ENCODE measurements at places on chromosomes 7 and 10.

DNA sequence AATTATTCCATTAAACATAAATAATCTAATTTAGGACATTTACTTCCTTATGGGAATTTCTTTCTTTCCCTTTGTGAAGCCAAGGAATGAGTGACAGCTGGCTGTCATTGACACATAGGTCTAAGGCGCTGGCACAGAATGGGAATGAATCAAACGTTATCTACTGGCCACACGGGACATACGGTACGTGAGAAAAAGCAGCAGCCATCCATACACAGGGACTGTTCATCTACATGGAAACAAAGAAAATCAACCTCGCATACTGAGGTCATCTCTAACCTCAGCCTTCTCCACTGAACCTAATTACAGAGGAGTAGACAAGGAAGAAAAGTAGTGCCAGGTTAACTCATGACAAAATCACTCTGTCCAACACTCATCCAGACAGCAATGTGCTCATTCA is 126.3 kb upstream of the PTN start:
- no peak for DNase-seq

GRCh38 chr7:85224171-85224570 is 37.3 kb upstream of the SEMA3D start:
- no peak for DNase-seq

DNA sequence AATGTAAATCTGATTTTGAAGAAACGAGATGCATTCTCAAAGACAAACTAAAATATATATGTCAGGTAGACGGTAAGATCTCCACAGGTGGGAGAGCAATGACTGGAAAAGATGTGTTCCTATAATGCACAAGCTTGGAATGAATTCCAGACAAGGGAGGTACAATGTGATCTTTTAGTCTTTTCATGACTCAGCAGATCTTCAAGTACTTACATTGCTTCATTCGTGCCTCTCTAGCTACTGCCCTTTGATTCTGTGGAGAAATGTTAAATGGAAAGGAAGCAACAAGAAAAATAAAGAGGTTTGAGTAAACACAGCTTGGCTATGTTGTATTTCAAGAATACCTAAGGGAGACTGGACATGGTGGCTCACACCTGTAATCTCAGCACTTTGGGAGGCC is 106.6 kb downstream of the GAD2 start:
- no peak for DNase-seq

- no peak for DNase-seq
Measured at GRCh38 chr7:30087371-30087770, 47.4 kb upstream of the MTURN start.

DNA sequence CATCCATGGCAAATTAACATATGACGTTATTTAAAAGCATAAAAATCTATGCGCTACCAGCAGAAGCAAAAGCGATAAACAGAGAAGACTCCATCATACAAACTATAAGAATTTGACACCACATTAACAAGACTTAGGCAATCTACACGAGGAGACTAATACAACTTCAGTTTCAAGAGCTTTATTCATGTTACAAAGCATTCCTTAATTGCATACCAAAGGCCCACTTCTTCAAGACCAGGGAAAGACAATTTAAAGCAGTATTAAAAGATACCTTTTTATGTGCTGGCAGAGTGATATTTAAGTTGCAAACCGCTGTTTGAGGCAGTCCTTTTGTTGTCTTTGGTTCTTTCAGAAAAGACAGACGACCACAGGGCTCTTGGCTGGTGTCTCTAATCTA is 176.0 kb upstream of the CCDC6 start:
- no peak for DNase-seq

DNA sequence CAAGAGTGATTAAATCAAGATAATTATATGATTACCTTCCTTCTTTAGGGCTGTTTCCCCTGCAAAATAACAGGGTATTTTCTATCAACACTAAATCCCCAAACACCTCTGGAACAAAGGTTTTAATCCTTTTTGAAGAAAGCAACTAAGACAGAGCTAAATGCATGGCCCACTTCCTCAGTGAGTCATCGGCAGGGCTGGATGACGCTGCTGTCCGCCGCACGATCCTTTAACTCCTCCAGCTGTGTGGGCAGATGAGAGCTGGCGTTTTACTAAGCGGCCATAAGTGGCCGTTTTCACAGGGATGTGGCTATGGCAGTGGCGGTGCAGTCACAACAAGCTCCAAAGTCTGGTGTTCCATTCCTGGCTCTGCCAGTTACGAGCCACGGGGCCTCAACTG is 76.0 kb upstream of the C1QL3 start:
- no peak for DNase-seq

- no peak for DNase-seq
Measured at GRCh38 chr10:127534496-127534895, 14.6 kb upstream of the NPS start.

GRCh38 chr10:61047081-61047480 is 103.1 kb upstream of the RHOBTB1 start:
- DNase-seq: no peak

DNA sequence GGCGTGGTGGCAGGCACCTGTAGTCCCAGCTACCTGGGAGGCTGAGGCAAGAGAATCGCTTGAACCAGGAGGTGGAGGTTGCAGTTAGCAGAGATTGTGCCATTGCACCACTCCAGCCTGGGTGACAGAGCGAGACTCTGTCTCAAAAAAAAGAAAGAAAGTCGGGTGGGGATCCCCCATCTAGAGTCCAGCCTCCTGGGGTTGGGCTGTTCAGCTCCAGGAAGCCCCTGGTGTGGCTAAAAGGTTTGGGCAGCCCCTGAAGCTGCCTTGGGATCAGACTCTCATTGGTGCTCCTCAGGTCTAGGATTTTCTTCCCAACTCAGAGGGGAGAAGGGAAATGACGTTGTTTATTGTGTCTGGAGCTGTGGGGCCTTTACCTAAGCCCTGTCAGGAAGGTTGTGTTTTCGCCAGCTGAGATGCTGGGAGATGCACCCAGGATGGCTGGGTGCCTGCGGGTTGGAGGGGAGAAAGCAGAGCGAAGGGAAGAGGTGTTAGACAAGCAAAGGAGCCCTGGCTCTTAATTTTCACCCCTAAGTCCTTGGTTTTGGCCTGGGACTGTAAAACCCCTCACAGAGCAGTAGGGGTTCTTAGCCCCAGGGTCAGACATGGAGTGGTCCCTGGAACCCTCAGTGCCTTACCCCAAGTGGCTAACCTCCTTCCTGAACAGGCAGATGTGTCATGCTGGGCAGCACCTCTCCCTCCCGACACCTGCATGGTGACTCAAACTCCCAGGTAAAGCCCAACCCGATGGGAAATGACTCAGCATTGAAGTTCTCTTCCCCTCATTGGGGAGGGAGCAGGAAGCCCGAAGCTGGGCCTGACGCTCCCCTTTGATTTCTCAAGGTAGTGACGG is 21.1 kb downstream of the PLAU start:
- DNase-seq: no peak

GRCh38 chr7:131166066-131166465 is 161.6 kb upstream of the MKLN1 start:
- no peak for DNase-seq

- no peak for DNase-seq
Measured at GRCh38 chr10:489330-489729, 200.1 kb downstream of the DIP2C start.

DNA sequence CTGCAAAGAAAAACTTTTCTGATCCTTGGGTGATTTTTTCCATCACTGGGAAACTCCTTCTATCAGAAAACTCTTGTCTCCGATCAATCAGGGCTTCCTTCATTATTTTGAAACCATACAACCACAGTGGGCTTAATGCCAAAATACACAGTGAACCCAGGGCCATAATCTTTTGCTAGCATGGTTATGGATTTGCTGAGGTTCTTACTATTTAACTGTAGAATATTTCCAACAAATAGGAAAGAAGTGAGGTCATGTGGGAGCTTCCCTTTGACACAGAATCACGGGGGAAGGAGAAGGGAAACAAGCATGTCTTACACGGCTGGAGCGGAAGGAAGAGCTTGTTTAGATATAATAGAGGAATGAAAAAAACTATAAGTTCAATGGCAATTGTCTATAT is 1241.7 kb downstream of the REEP3 start:
- no peak for DNase-seq

DNA sequence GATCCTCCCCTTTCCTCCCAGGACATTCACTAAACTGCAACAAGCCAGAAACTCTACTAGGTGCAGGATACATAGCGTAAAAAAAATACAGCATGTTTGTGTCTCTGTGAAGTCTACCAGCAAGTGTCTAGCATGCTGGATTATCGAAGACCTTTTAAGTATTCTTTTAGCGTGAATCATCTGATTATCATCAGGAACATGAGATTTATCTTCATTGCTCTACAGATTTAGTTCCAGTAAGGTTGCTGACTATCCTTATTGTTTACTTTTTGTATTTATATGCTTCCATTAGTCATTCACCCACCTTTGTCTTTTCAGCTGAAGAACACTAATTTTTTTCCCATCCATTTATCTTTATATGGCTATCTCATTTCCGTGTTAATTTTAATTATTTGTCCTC is 62.8 kb downstream of the PDZD8 start:
- DNase-seq: no peak

DNA sequence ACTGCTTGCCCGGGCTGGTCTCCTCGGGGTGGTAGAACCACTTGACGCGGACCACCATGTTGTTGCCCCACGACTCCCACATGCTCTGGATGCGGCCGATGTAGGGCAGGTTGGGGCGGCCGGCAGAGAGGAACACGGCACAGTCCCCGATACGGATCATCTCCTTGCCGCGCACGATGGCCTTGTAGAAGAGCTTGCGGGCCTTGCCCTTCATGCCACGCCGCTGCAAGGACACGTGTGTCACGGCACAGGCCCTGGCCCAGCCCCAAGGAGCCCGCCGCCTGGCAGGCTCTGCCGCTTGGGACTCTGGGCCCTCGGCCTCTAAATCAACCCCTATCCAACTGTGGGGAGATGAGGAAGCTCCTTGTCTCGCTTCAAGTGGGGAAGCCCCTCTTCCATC is 26.4 kb downstream of the SLC29A4 start:
- no peak for DNase-seq

DNA sequence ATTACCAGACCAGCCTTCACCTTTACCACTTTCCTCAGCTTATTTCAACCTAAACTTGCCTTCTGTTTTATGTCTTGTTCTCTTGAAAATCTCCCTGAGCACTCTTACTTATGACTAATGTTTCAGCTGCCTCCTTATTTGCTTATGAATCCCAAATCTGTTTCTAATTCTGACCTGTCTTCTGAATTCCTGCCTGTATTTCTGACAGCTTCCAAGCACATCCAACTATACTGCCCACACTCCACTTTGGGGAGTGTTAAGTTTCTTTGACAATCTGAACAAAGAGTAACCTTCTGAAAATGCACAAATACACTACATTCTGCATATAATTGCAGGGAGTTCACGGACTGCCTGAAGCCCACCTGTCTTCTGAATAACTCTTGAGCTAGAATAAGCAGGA is 48.7 kb downstream of the ARMC3 start:
- no peak for DNase-seq

GRCh38 chr7:43553999-43554398 is 28.9 kb upstream of the STK17A start:
- no peak for DNase-seq

DNA sequence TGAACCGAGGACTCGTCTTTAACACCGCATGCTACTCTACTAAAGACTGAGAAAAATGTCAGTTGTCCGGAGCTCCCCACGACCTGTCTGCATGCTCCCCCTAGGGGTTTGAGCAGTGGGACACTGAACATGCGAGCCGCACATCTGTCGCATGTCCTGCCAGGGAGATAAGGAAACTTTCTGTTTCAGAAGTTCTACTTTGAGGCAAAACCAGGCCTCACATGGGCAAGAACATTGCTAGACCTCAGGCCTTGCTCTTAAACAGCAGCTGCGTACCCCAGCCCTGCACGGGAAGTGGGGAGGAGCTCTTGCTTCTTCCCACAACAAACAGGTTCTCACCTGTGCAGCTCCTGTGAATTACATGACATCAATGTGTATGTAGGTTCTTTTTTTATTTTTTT is 30.3 kb upstream of the HERPUD2 start:
- no peak for DNase-seq

DNA sequence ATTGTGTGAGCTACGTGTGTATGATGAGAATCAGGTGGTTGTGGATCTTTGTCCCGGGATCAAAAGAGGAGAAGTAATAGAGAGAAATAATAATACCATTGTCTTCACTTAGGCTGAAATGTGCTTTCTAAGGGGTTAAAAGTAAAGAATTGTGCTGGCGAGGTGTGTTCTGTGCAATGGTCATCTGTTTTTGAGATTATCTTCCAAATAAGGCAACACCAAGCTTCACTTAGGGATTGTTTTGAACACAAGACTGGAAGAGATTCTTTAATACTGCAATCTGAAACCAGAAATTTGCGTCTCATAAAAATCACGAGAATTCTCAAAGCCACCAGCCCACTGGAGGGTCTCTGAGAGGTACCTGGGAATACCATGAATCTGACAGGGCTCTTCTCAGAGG is 84.2 kb downstream of the ARID5B start:
- DNase-seq: no peak

- DNase-seq: no peak
Measured at GRCh38 chr7:41529831-41530230, 173.1 kb downstream of the INHBA start.

- DNase-seq: no peak
Measured at GRCh38 chr7:28362812-28363211, 49.5 kb upstream of the CREB5 start.

GRCh38 chr7:41869091-41869490 is 166.2 kb upstream of the INHBA start:
- DNase-seq: no peak

DNA sequence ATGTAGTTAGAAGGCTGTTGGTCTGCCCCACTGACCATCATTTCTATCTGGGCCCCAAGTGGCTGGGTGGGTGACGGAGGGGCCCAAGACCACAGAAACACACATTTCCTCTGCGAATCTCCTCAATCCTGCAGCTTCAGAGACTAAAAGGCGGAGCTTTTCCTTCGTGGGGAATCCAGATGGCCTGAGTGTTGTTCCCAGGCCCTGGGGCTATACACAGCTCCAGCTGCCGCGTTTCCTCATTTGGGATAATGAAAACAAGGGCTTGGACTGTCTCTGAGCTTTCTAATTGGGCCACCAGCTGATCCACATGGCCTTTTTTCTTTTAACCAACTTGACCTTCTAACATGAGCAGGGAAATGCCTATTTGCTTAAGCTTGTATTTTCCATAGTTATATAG is 339.9 kb downstream of the CXCL12 start:
- DNase-seq: no peak

DNA sequence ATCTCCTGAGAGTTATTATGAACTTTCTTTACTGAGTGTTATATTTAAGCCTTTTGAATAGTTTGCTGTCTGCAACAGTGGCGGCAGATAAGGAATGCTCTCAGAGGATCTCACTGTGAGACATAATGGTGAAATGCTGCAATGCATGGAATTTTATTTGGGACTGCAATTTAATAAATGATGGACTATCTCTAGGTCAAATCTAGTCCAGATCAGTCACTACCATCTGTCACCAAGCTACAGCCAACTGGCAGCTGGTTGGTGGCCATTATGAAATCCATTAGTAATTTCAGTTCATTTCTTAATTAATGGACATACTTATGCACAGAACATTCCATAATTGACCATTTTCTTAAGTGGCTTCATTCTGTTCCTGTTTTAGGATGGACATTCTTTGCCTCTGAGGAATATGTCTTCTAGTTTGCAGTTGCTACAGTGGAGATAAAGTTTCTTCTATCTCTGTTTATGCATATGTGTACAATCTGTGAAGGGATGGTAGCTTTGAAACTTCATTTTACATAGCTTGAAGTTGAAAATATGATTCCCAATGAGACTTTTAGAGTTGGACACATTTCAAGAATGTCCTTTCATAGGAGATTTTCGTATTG is 586.6 kb downstream of the SUGCT start:
- DNase-seq: no peak
